Mammary epithelial cell (primary cell): ENCODE measurements at places on chromosomes 6 and 20. TPM values are rescaled to one million over a fixed set of nuclear protein-coding genes. Genes with fewer than 3 reads are reported as not detected.

Gene BTN1A1
- not detected for total RNA-seq

Gene SLC22A23
- total RNA-seq, result 49.3 TPM

Gene FAM217B
- 8.0 and 13.7 TPM in 2 replicates for total RNA-seq

Gene SOX4
- 64.8 TPM for total RNA-seq

Gene CST5
- not detected for total RNA-seq

- DNase-seq, result no peak
Observed at GRCh38 chr20:9509246-9509645, 5.1 kb upstream of the LAMP5 start.

DNA sequence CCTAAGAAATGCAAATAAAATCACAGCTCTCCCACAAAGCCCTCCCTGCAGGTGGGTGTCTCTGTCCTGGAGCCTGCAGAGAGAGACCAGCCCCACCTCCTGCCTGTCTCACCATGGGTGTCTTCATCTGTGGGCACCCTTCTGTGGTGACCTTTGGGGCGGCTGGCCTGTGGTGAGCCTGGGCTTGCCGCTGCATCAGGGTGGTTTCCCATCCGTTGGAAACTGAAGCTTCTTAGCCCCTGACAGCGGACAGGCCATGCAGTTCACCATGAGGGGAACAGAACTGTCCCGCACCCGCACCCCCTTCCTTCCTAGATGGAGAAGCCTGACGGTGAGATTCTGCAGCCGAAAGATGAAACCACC is 42.3 kb upstream of the FRMD1 start:
- no peak for DNase-seq

DNA sequence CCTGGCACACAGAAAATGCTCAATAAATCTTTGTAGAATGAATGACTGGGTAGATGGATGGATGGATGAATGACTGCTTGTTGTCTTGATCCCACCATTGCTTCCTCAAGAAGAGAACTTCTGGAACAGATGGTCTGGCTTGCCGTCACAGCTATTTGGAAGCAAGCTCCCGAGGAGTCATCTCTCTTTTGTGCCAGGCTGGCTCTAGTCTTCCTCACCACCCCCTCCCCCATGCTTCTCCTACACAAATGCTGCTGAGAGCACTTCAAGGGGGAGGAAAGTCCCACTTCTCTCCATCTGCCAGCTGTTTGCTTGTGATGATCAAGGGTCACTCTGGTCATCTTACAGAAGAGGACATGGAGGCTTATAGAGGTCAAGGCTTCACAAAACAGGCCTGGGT is 11.6 kb upstream of the KCNG1 start:
- no peak for DNase-seq

- DNase-seq, result no peak
Observed at GRCh38 chr6:22878324-22878701, 308.9 kb downstream of the HDGFL1 start.

DNA sequence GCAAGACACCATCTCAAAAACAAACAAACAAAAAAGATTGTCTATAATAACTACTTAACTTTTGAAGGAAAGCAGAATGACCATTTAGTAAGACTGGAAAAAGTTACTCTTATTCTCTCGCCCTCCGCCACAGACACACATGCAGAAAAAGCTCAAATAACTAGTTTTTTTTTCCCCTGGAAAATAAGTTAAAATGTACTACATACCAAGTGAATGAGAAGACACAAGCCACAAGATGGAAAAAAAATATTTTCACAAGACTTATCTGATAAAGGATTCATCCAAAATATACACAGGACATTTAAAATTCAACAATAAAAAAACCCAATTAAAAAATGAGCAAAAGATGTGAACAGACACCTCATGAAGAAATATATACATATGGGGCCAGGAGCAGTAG is 31.9 kb downstream of the NUDT3 start:
- DNase-seq, result no peak

DNA sequence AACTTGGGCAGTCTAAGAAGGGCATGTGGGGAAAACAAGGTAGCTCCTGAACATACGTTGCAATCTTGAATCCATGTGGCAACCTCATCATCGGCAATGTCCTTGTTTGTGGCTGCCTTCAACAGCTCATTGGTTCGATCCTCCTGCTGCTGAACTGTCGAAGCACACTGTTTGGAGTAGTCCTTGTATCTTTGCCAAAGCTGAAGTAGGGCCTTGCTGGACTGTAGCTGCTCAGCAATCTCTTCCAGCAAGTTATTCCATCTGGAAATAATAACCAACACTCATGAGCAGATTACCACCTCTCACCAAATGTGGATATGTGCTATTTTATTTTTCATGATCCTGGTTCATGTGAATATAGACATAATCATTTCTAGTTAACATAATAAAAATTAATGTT is 413.3 kb downstream of the ESR1 start:
- no peak for DNase-seq

DNA sequence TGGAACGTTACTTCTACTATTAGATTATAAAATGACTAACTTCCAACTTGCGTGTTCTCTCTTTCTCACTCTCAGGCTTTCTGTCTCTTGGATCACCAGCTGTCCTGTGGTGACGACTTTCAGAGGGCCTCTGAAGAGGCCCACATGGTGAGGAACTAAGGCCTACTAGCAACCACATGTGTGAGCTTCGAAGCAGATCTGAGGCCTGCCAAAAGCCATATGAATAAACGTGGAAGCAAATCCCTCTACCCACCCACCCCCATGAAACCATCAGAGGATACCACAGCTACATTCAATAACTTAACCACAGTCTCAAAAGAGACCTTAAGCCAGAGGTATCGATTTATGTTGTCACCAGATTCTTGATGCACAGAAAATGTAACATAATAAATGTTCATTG is 13.5 kb upstream of the BMP5 start:
- DNase-seq, result no peak

GRCh38 chr6:148548065-148548748 is 198.6 kb upstream of the UST start:
- DNase-seq, result no peak

GRCh38 chr6:22888163-22888752 is 318.9 kb downstream of the HDGFL1 start:
- DNase-seq, result peak; percentile 95

DNA sequence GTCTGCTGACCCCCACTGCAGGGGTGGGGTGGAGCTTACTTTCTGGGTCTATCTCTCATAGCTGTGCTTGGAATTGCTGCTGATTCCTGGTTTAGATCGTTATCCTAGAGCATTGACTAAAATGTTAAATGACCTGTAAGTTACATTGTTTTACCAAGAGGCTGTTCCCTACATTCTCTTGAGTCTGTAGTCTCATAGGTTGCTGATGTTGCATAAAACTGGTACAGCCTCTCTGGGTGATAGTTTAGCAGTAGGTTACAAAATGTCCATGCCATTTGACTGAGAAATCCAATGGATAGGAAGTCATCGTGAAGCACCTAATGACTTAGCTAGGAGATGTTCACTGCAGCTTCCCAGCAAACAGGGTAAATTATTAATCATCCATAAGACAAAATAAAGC is 62.4 kb downstream of the TPD52L1 start:
- DNase-seq, result no peak

DNA sequence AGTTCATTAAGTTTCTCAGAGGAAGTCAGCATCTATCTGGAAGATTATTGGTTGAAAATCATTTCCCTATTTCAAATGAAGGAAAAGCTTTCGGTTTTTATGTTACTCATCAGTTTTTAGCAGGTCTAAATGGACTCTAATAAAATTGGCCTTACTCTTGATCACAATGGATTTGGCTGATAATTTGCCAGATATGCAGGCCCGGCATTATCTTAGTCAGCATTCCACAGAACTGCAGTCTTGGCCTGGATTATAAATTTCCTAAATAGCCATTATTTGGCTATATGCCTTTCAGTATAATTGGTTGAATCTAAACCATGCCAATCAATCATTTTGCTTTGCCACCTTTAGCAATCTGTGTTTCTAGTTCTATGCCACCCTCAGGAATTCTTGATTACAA is 91.7 kb upstream of the KCNQ5 start:
- DNase-seq, result no peak

DNA sequence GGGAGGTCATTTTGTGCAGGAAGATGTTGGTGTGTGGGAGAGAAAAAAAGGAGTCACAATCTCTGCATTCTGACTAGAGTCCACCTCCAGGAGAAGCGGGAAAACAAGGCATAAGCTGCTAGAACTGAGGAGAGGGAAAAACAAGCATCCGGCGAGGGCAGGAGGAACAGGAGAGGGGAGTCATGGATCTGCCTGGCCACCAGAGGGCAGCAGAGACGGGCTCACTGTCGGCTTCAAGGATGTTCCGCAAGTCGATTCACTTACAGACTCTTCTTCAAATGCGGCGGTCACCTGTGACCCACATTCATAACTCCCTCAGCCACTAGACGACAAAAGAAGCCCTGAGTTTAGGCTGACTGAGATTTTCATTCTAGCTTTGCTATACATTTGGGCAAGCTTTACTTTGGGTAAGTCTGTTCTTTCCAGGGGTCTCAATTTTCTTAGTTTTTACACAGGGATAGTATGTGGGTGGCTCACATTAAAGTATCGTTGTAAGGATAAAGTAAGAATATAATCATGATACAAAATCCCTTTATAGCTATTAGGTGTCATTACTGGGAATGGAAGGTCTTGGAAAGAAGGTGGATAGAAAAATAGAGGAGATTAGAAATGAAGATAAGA is 6.6 kb upstream of the BTNL2 start:
- peak; percentile 37 for DNase-seq

DNA sequence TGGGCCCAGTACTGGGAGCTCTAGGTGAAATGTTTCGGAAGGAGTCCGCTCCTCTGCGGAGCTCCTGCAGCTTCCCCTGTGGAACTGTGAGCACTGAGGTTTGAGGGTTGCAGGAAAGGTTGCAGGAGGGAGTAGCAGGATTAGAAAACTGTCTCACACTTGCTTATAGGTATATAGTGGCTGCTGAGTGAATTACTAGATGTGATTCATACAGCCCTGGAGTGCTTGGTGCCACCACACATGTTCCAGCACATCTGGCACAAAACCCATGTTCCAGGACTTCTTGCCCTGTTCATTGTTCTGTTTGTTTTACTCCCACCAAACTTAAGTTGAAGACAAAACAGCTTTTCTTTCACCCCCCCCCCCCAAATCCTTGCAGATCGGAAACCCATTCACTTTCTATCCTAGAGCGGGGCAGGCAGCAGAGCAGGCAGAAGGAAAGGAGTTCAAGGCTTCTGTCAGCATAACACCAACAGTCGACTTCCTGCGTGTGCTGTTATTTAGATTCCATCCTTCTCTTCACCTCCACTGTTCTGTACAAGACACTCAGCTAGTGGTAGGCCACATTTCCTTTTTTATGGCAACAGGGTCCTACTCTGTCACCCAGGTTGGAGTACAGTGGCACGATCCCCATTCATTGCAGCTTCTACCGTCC is 669 bp upstream of the PEX6 start:
- DNase-seq, result peak; percentile 72

DNA sequence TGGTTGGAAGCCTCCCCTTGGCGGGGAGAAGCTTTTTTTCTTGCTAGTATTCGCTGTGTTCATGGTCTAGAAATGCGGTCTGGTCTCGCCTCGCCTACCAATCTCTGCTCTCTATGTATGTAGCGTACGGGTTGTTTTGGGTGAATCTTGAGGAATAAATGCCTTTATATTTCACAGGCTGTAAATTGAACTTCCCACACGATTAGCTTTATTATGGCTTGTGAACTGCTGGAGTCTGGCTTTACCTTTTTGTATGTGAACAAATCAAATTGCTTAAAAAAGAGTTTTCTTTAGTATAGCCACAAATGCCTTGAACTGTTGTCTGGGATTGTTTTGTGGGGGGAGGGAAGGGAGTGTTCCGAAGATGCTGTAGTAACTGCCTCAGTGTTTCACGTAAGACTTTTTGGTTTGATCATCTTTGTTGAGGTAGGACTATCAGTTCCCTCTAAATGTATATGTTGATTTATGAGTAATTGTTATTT is 2.2 kb downstream of the INSM1 start:
- DNase-seq, result no peak
